ENCODE measurements at places on chromosomes 3 and 15.
A peak's percentile ranks its signal among the peaks of the same experiment; 100 is the strongest.

DNA sequence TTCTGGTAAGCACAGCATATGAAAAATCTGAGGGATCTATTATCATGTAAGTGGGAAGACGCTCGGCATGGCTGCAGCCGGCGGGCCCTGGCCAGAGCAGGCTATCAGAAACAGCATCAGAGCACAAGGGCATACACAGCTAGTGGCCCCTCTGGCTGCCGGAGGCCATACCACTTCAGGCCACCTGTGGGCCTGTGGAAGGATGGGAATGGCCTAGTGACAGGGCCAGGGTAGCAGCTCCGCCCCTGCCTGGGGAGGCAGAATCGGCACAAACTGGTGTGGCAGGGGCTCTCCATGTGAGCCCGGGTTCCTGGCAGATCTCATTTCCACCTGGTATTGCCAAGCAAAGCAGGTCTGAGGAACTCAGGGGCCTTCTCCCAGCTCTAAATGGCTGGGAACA, 46.4 kb downstream of the SH3BP5 start:
- DNase-seq = no peak

DNA sequence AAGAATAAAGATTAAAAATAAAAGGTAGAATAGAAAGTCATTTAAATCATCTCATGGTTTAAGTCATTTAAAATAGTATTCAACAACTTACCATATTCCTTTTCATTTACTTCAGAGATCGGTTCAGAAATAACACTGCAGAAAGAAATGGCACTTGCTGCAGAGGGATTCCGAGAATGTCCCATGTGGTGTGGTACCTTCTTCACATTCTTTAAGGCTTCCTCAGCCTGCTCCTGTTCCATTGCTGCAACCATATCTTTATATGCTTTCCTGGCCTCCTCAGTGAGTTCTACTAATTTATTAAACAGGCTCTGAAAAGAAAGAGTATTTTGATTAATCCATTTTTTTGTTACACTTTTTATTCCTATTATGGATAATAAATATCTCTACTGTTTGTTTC, 32.6 kb upstream of the SHC4 start:
- no peak for DNase-seq

GRCh38 chr3:108861401-108861800, 38.8 kb downstream of the TRAT1 start:
- DNase-seq = no peak

DNA sequence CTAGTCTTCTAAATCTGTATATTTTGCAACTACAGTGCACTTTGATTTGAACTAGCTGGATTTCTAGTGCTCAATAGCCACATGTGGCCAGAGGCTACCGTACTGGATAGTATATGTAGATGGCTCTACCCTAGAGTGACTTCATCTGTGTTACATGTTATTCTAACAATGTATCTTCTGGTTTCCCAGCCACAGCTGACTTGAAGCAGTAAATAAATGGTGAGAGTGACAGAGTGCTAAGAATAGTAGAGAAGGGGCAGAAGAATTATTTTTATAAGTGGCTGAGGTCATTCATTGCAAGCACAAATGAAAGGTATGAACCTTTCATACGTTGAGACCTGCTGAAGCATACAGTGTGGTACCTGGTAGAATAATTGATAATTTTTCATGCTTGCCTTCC, 30.9 kb downstream of the KAT2B start:
- no peak for DNase-seq

DNA sequence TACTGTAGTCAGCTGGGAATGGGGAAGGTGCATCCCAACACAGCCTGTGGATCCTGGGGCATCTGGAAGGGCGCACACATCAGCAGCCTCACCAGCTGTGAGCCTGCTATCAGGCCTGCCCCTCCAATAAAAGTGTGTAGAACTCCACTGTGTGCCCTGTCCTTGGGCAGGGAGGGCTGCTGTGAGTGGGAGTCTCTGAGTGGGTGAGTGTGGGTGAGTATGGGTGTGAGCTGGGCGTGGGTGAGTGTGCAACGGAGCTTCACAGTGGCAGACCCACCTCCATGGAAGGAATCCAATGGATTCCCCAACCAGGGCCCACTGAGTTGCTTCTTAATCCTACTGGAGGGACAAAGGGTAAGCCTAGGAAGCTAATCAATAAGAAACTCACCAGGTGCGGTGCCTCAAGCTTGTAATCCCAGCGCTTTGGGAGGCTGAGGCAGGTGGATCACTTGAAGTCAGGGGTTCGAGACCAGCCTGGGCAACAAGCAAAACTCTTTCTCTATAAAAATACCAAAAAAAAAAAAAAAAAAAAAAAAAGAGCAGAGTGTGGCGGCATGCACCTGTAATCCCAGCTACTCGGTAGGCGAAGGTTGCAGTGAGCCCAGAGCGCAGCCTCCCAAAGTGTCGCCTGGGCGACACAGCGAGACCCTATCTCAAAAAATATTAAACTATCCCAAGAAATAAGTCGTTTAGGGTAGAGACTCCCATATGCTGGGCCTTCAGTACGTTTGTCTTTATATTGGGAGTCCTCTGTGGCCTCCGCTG, 555 bp upstream of the RCCD1 start:
- no peak for DNase-seq

DNA sequence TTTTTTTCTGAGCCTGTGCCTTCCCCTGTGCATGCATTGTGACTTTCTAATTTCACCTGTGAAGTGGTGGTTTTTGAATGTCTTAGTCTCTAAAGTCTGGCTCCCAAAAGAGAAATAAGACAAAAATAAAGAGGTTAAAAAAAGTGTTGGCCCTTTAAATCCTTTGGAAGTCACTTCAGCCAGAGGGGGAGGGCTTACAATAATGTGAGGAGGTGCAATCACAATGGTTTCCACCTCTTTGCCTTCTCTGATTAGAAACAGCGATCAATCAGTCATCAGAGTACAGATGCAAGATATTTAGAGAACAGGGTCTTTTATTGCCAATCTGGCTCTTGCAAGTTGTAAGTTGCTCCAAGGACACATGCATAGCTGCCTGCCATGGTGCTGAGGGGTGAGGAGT, 64.1 kb upstream of the GCSAM start:
- no peak for DNase-seq

- no peak for DNase-seq
Measured at GRCh38 chr15:66780172-66780972, 78.3 kb downstream of the SMAD6 start.

GRCh38 chr3:11037241-11037873, 44.8 kb downstream of the SLC6A1 start:
- DNase-seq = no peak

GRCh38 chr3:161890147-161890625, 393.6 kb downstream of the OTOL1 start:
- peak; percentile 95 for DNase-seq

- DNase-seq = no peak
Measured at GRCh38 chr3:60764870-60765269, 486.4 kb downstream of the FHIT start.

DNA sequence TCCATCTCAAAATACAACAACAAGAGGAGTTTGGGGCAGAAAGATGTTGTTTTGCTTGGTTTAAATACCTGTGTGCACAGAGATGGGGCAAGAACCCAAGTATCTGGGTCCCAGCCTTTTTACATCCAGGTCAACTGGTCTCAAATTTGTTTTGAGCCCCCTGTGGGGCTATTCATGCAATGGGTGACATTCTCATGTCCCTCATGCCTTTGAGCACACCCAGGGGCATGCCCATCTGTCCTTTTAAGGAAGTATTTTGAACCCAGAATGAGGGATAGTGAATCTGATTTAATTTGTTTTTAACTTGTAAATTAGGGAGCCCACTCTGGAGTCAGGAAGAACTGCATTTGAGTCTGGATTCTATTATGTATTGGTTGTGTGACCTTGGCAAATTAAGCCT, 14.8 kb downstream of the ABCF3 start:
- DNase-seq = no peak

GRCh38 chr15:40930430-40931299, 1.5 kb downstream of the DLL4 start:
- DNase-seq = peak; percentile 47

- no peak for DNase-seq
Measured at GRCh38 chr15:65900488-65900887, 31.2 kb downstream of the RAB11A start.

GRCh38 chr15:70530017-70530499, 233.3 kb downstream of the UACA start:
- DNase-seq = no peak

DNA sequence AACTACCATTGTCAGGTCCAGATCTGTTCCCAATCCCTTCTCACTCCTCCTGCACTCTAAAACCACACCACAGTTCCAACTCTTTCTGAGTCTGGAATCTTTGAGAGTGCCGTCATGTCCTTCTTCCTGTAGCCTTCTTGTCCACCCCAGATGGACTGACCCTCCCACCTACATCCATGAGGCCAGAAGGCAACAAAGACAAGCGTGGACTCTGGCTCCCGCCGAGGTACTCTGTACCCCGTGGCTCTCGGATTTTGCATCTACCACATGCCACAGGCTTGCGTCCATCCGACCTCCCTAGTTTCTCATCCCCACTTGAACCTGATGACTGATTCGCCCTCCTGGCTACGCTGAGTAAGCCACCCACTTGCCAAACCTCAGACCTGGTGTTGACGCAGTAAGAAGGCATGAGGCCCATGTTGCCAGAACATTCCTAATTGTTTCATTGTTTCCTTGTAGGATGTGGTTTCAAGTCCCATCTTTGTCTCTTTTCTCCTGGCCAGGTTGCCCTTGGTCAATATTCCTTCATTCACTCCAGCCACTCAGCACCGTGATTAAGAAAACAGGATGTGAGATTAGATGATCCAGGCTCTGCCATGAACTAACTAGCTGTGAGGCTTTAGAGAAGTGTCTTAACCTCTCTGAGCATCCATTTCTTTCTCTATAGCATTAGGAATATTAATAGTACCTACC, 1.1 kb upstream of the ZBTB38 start:
- no peak for DNase-seq

DNA sequence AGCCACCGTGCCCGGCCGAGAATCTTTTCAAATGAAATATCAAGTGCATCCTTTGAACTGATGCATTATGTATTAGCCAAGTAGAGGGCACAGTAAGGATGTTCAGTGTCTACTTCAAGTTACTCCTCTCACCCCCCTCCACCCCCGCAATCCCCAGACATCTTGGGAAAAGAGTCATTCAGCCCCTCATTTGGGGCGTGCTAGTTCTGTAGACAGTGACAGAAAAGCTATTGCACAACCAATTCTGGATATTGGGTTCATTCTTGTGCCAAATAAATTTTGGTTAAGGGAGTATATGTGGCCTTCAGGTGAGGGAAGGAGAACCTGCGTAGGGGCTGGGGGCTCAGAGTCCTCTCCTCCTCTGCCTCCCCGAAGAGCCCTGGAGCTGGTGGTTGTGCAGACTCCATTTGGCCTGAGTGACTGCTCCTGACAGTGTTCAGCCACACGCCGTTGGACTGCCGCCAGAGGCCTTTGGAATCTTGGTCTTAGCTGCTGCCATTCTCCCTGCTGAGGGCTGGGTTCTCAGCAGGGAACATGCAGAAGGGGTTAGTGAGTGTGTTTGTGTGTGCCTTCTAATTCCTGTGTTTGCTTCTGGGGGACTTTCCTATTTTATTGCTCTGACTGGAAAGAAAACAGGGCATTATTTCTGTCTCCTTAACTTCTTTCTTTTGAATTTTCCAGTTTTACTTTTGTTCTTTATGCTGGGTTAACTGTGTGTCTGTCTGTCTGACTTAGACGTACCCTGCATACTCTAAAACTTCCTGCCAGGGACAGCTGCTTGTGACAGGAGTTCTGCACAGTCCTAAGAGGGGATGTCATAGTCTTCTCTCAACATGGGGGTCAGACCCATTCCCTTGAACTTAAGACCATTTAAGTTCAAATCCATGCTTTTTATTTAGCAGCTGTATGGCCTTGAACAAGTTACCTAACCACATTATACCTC, 21.0 kb downstream of the RARB start:
- DNase-seq = peak; percentile 91

- DNase-seq = no peak
Measured at GRCh38 chr15:76333720-76334437, 2.7 kb upstream of the ISL2 start.

Data from cardiac muscle cell (in vitro differentiated cells and primary cell).